CD4-positive, alpha-beta T cell treated with Interleukin-4 for 1 hour (primary cell): ENCODE measurements at places on chromosomes 2 and 18.
A peak's percentile ranks its signal among the peaks of the same experiment; 100 is the strongest.

DNA sequence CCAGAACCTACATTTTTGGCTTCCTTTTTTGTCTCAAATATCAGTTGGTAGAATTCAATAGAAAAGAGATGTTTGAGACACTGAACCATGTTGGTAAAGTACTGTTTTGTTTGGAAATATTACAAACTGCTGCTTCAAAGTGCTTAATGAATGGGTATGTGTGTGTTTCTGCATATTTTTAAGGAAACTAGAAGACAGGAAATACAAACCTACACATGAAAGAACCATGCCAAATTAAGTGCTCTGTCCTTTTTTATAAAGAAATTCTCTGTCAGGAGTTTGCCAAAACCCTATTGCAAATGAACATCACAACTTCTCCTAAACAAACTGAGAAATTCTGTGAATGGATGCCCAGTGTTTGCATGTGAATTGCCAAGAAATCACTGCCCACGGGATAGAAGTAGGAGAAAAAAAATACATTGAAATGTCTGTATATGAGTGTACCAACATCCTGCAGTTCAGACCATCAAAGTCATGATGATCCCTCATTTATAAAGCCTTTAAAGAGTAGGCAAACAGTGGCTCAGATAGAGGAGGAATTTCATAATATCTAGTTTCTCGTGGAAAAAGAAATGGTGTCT lies 69.6 kb upstream of the RND3 start:
- no peak for DNase-seq

- DNase-seq: no peak
These were observed 15.2 kb downstream of the ITGAV start for GRCh38 chr2:186605041-186605440.

GRCh38 chr2:112001136-112001715 lies 53.8 kb upstream of the TMEM87B start:
- DNase-seq: peak; percentile 8

GRCh38 chr18:10928772-10929373 lies 220.5 kb downstream of the PIEZO2 start:
- DNase-seq: no peak

DNA sequence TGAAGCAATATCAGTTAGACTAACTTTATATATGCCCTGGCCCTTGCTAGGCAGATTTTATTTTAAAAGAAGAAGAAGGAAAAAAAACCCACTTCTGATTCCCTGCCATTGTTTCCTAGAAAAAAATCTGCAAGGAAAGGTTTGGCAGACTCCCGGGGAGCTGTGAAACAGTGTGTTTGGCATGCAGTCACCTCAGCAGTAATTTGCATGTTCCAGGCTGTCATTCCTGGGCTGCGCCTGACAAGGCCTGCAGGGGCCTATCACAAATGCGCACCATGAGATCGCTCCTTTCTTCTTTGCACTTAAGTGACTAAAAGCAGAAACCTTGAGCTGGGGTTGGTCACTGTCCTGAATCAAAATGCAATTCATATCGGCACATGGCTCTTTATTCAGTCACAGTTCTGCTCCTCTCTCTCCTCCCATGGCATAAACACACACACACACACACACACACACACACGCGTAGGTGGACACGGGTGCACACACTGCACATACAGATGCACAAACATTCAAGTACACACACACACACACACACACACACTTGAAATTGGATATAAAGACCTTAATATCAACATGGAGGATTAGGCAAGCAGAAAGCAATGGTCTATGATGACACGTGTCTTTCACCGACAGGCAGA lies 172.8 kb downstream of the MYT1L start:
- DNase-seq: no peak

DNA sequence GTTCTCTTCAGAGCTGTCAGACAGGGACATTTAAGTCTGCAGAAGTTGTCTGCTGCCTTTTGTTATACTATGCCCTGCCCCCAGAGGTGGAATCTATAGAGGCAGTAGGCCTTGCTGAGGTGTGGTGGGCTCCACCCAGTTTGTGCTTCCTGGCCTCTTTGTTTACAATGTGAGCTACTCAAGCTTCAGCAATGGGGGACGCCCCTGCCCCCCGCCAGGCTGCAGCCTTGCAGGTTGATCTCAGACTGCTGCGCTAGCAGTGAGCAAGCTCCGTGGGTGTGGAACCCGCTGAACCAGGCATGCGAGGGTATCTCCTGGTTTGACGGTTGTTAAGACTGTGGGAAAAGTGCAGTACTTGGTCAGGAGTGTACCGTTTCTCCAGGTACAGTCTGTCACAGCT lies 24.0 kb upstream of the PAIP2B start:
- DNase-seq: no peak
